ENCODE measurements at places on chromosomes 3 and 15.

GRCh38 chr3:126134219-126134975, 46.0 kb downstream of the ALDH1L1 start:
- DNase-seq = peak; percentile 29

DNA sequence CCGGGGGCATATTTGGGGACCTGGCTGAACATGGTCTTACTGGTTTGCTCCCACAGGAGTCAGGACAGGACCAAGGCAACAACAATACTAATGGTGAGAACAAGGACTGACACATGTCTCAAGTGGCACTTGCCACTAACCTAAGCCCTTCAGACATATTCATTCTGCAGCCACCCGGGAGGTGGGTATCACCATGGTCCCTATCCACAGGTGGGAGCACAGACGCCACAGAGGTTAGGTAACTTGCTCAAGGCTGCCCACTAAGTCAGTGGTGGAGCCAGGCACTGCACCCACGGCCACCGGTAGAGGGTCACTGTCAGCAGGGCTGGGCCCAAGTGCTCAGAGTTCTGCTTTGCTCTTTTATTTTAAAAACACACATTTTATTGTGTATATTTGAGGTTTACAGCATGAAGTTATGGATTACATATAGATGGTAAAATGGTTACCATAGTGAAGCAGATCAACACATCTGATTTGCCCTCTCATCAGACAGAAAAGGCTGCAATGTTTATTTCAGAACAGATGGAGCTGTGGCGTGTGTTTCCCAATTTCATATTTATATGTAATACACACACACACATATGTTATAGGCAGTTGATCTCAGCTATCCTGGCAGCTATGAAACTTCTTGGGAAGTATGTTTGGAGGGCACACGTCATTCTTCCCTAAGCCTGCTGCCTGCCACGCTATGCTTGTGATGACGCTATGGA, 30.0 kb upstream of the SLC41A3 start:
- DNase-seq = no peak

DNA sequence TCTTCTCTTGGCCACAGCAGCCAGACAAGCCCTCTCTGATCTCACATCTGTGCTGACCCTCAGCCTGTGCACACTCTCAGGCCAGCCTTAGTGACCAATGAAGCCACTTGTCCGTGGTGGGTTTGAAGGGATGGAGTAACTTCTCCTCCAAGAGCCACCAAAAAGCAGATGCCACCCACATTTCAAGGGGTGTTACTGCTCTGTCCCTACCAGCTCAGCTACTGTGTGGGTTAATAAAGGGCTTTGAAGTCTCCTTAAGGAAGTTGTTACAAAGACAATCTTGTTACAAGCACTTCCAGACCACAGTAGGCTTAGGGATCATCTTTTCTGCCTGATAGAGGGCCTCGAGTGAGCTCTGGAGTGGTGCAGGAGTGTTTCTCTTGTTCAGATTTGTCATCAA, 3.3 kb upstream of the CA12 start:
- no peak for DNase-seq

DNA sequence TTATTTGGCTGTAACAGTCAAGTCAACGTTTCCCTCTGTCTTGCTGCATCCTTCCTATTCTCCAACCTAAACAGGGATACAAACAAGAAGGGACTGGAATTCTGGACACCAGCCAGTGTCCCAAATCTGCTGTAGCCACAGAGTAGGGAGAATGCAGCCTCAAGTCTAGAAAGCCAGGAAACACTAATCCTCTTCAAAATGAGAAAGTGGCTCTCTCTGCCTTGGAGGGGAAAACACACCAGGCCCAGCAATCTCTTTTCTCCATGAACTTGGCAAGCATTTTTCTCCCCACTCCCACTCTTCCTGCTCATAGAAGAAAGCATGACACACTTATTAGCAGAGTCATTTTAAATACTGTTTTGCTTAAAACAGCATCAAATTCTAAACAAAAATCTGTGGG, 781.7 kb downstream of the SQOR start:
- no peak for DNase-seq

DNA sequence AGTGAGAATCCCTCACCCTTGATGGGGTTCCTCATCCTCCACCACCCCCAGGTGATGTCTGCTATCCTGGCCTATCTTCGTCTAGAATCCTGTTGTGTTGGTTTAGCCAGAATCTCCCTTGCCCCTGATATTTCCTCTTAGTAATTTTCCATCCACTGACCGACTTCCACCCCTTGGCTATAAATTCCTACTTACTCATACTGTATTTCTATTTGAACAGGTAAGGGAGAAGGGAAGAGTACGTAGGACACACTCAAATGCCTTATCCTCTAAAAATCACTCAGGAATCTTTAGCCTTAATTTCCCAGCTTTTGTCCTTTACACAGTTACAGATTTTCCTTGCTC, 678 bp upstream of the TFG start:
- DNase-seq = no peak

DNA sequence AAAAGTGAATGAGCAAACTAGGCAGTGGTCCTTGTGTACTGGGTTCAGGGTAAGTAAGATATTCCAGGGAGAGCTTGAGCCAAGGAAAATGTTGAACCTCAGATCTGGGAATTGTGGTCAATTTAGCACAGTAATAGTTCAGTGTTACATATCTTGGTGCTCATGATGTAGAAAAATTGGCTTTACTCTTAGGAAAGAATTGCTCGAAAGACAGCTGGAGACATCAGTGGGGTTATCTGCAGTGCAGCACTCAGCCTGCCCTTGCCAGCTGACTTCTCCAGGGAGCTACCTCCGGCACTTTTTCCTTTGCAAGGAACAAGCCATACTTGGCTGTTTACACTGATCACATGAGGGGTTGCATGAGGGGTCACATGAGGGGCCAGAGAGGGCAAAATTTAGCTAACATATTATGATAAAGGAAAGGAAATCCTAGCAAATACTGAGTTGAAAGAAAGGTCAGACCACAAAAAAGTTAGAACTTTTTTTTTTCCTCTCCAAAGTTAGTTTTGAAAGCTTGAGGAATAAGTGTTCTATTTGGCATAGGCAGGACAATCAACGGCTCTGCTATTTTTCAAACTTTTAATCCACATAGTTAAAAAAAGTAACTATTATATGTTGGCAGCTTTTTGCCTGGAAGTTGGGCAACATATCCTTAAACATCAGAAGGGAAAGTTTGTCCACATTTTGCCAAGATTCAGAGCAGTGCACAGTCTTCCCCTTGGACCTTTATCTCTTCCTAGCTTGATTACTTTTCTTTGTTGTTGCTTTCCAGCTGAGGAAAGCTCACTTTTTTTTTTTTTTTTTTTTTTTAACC, 92.4 kb downstream of the COL6A6 start:
- DNase-seq = no peak

DNA sequence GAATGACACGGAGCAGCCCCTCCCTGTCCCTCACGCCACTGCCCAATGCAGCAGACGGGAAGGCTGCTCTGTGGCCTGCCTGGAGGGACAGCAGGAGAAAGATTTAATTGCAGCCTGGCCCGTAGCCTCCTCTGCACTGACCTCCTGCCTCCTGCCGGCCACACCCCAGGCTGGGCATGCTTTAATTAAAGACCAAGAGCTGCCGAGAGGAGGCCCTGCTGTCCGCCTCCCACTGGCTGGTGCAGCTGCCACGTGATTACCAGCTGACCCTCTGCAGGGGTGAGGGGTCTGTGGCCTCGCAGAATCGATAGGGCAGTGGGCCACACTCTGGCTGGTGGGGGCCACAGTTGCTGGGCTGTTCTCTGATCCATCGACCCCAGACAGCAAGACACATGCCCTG, 100.2 kb upstream of the PRR23E start:
- DNase-seq = no peak

DNA sequence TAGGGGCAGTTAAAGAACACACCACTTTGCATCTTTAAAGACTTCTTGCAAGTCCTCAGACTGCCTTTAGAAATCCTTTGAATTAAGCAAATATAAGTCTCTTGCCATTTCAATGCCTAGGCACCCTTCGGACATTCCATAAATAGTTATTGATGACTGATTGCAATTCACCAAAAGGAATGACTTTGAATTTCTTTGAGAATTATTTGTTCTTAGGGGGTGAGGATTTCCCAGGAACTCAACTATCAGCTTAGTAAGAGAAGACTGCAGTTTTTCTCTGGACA, 495 bp upstream of the MYEF2 start:
- DNase-seq = no peak

DNA sequence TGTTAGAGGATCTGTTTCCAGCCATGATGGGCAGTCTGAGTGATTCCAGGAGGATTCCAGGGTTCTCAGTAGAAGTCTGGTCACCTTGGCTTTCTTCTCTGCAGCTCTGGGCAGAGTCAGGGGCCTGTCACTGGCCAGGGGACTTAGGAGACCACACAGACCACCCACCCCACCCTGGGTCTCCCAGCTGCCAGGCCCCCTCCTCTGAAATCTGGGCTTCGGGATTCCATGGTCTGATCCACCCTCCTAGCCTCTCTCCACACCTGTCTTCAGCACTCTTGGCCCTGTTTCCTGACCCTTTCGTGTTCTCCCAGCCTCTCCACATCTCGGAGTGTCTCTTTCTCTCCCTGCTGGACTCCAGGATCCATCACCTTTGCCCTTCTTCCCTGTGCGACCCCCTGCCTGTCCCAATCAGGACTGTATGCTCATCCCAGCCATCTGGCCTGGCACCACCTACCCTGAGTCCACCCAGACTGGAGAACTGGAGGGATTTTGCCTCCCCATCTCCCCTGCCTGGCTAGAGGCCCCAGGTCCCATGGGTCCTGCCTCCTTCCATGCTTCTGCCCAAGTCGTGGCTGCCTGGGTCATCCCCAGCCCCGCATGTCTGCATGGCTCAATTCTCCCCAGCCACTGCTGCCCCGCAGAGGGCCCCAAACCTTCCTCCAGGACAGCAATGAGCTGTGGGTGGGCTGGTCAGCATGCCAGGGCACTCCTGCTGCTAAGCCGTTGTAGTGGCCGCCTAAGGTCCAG, 34.3 kb downstream of the GOLGA6L10 start:
- DNase-seq = no peak

GRCh38 chr3:149009732-149010131, 18.4 kb downstream of the GYG1 start:
- peak; percentile 64 for DNase-seq

Data from CD4-positive, alpha-beta T cell treated with Interleukin-2 at 100 ng/mL for 4 hours (primary cell).